ENCODE measurements at places on chromosomes 6 and 20. TPM values are rescaled to one million over a fixed set of nuclear protein-coding genes. Genes with fewer than 3 reads are reported as not detected.

The GNMT gene
- total RNA-seq, result not detected

The DDR1 gene
- total RNA-seq, result 25.0 TPM

The OPRM1 gene
- not detected for total RNA-seq

The BEND6 gene
- total RNA-seq, result 9.0 TPM

- no peak for DNase-seq
These were observed 63.0 kb upstream of the THBS2 start for GRCh38 chr6:169316651-169317050.

DNA sequence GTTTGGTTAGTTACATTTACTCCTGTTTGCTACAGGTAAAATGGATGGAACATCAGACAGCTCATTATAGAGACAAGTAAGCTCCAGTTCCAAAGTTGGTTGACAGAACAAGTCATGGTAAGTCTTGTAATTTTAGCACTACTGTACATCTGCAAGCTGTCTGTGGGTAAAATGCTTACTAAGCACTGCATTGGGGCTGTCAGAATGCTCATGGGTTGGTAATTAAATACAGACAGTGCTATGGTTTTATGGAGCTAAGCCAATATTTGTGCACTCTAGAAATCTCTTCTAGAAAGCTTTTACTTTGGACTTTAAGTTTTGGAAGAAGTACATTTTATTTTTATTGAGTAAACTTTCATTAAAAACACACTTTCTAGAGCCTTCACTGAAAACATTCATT is 419.2 kb upstream of the MMS22L start:
- DNase-seq, result no peak

DNA sequence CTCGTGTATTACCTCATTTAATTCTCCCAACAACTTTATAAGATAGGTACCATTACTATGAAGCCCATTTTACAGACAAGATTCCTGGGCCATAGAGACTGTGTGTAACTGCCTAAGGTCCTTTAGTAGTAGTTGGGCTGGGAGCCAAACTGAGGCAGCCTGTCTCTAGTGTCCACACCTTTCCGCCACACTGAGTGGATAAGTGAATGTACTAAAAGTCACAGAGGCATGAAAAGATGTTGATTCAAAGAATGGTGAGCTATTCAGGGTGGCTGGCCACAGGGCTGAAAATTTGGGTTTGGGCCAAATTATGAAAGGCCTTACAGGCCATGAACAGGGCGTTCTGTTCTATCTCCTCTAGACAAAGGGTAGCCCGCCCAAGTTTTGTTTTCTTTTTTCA is 11.0 kb downstream of the CD24 start:
- DNase-seq, result no peak

Measured in Daoy (cell line).